ENCODE measurements at places on chromosomes 13 and 19. TPM values are rescaled to one million over a fixed set of nuclear protein-coding genes. Genes with fewer than 3 reads are reported as not detected.
A peak's percentile ranks its signal among the peaks of the same experiment; 100 is the strongest.

DNA sequence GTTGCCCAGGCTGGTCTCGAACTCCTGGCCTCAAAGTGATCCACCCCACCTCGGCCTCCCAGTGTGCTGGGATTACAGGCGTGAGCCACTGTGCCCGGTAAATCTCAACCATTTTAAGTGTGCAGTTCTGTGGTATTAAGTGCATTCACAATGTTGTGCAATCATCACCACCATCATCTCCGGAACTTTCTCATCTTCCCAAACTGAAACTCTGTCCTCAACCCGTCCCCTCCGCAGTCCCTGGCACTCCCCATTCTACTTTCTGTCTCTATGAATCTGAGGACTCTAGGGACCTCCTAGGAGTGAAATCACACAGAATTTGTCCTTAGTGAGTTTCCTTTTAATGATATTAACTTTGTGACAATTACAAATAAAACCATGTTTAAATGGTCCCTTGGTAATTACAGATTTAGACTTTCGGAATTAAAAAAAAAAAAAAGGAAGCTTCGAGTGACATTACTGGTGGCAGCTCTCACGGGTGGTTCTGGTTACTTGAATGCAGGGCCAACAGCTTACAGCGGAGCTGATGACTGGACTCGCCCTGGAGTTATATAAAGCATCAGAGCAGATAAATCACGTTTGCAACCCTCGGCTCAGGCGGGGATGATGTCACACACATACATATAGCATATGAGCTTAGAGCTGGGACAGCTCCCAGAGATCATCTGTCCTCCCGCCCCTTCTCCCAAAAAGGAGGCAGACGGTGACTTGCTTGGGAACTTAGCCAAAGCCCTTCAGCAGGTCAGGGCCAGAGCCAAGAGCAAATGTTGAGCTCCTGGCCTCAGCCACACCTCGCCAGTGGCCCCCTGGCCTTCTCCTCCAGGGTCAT lies 89.8 kb downstream of the ZNF557 start:
- no peak overlapping the region for H3K27ac ChIP-seq
- H3K4me1 ChIP-seq = no peaks in the 10 kb centered on the region
- DNase-seq = no peak
- no peaks in the 10 kb centered on the region for H3K27me3 ChIP-seq
- H3K36me3 ChIP-seq = no peaks in the 10 kb centered on the region

MOB3A gene
- 131 TPM for total RNA-seq

DNA sequence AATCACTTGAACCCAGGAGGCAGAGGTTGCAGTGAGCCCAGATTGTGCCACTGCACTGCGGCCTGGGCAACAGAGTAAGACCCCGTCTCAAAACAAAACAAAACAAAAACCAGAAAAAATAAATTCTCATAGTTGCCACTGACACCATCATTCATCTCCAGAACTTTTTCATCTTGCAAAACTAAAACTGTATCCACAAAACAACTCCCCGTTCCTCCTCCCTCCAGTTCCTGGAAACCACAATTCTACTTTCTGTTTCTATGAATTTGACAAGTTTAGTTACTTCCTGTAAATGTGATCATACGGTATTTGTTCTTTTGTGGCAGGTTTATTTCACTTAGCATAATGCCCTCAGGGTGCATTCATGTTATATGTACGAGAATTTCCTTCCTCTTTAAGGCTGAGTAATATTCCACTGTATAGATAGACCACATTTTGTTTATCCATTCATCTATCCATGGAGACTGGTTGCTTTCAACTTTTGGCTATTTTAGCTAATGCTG lies 13.2 kb upstream of the ADGRE5 start:
- DNase-seq = peak; percentile 93
- H3K4me1 ChIP-seq = peaks cover 75% of the 10 kb centered on the region
- peak overlapping the region; percentile 58 for H3K4me3 ChIP-seq
- H3K27me3 ChIP-seq = no peaks in the 10 kb centered on the region
- H3K36me3 ChIP-seq = no peaks in the 10 kb centered on the region
- H3K27ac ChIP-seq = peak overlapping the region; percentile 99

OR7A5 gene
- not detected for total RNA-seq

GRCh38 chr19:5889288-5889971 lies 14.2 kb downstream of the NDUFA11 start:
- H3K36me3 ChIP-seq = no peaks in the 10 kb centered on the region
- no peak overlapping the region for H3K4me3 ChIP-seq
- H3K4me1 ChIP-seq = peaks cover 5% of the 10 kb centered on the region
- no peak for DNase-seq
- H3K27ac ChIP-seq = no peak overlapping the region

ATP7B gene
- total RNA-seq = 1.4 TPM

DNA sequence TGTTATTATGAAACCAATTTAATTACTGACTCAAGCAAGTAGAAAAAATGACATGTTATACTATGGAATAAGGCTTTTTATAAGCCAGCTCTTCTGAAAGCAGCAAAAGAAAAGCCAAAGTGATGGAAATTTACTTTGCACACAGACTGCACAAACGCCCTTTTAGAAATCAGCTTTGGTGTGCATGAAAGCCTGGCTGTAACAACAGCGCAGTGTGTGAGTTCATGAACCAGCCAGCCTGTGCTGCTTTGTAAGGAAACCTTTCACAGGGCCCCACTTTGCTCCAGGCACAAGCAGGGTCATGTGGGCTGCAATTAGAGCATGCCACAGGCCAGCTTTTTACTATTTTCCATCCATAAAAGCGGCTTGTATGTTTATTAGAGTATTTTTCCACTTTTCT lies 13.6 kb upstream of the IFT88 start:
- H3K27ac ChIP-seq = no peak overlapping the region
- H3K36me3 ChIP-seq = no peaks in the 10 kb centered on the region
- no peak overlapping the region for H3K4me3 ChIP-seq

EBPL gene
- total RNA-seq = 19.6 TPM

DNA sequence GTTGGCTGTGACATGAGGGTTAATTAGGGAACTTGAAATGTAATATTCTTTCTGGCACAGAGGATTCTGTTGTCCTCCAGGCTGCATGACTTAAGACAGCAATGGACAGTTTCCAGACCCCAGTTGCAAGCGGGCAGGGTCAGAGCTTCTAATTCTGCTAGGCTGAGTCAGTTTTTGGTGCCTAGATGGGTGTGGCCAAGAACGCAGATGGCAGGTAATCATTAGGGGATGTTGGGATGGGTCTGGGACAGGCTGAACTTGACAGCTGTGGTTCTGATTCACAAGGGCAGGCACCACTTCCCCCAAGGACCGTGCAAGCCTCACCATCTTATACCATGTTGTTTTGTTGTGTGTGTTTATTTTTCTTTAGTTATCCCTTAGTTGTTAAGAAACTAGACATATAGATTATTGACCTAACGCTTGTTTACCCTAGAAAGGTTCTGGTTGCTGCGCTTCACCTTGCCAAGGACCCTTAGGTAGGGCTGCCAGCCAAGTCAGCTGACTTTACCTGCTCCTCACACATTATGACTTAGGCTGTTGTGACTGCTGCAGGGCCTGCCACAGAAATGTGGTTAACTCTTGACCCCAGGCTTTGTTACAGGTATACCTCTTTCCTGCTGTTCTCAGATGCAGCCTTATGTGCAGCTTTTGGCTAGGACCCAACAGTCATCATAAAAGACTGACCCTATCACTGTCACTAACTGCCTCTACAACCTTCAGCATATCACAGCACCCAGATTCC lies 117.7 kb upstream of the KLF12 start:
- H3K27me3 ChIP-seq = no peaks in the 10 kb centered on the region
- peaks cover 60% of the 10 kb centered on the region for H3K4me1 ChIP-seq
- H3K36me3 ChIP-seq = peaks cover 6% of the 10 kb centered on the region
- no peak overlapping the region for H3K27ac ChIP-seq
- no peak for DNase-seq

RNF17 gene
- total RNA-seq = not detected

LRRC4B gene
- not detected for total RNA-seq

DNA sequence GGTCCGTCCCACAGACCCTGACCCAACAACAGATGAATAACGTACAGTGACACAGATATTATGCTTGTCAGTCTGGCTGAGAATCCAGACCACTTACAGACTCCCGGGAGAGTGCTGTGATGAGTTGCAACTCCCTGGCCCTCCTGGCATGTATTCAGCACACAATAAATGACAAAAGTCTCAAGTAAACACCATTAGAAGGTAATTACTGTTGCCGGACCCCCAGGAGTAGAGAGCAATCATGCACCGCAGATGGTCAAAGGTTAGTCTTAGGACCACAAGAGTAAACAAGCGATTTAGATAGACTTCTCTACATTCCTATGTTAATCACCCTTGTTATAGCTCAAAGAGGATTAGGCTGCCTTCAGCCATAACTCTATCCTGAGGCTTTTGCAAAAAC lies 726.4 kb upstream of the GPC6 start:
- DNase-seq = no peak
- no peak overlapping the region for H3K27ac ChIP-seq
- H3K4me1 ChIP-seq = no peaks in the 10 kb centered on the region
- no peaks in the 10 kb centered on the region for H3K27me3 ChIP-seq

- H3K27ac ChIP-seq = no peak overlapping the region
- H3K27me3 ChIP-seq = no peaks in the 10 kb centered on the region
- no peaks in the 10 kb centered on the region for H3K4me1 ChIP-seq
- no peak overlapping the region for H3K4me3 ChIP-seq
- no peak for DNase-seq
Observed at GRCh38 chr13:83714236-83714635, 168.0 kb downstream of the SLITRK1 start.

ZNF506 gene
- total RNA-seq = 32.6 TPM

- peak; percentile 60 for DNase-seq
- H3K4me1 ChIP-seq = peaks cover 28% of the 10 kb centered on the region
- H3K4me3 ChIP-seq = no peak overlapping the region
Observed at GRCh38 chr19:39430675-39431593, 4.8 kb downstream of the RPS16 start.
